Placental pericyte (primary cell): ENCODE measurements at places on chromosomes 7 and 10. TPM values are rescaled to one million over a fixed set of nuclear protein-coding genes. Genes with fewer than 3 reads are reported as not detected.

Gene CUBN
- total RNA-seq = 1.1 and 3.7 TPM in 2 replicates

Gene NAT16
- total RNA-seq = not detected in 2 replicates

Gene ZNF485
- 1.1 and 2.6 TPM in 2 replicates for total RNA-seq

Gene IKZF1
- not detected in 2 replicates for total RNA-seq

Gene BAMBI
- total RNA-seq = 11.3 and 280 TPM in 2 replicates

Gene PDE1C
- 0.22 and 2.0 TPM in 2 replicates for total RNA-seq

Gene ZNF273
- total RNA-seq = 0.88 and 4.6 TPM in 2 replicates

Gene NRP1
- total RNA-seq = 205 and 421 TPM in 2 replicates

Gene CNPY1
- total RNA-seq = not detected in 2 replicates

Gene GAD2
- total RNA-seq = not detected in 2 replicates

Gene TUBB8
- total RNA-seq = not detected in 2 replicates

Gene STMP1
- 11.2 and 20.8 TPM in 2 replicates for total RNA-seq

Gene PNLIPRP1
- not detected in 2 replicates for total RNA-seq

Gene HOXA5
- under 0.01 and 3.4 TPM in 2 replicates for total RNA-seq

Gene CAV2
- 37.9 and 183 TPM in 2 replicates for total RNA-seq

Gene C7orf33
- total RNA-seq = not detected in 2 replicates

Gene CDH23
- under 0.01 and 0.14 TPM in 2 replicates for total RNA-seq

Gene ELMO1
- 0.22 TPM in 1 of 2 replicates, not detected in the other for total RNA-seq

Gene GNAT3
- not detected in 2 replicates for total RNA-seq

Gene FKBP6
- not detected in 2 replicates for total RNA-seq

Gene C10orf53
- total RNA-seq = not detected in 2 replicates

Gene CCL24
- total RNA-seq = 0.44 TPM in 1 of 2 replicates, not detected in the other

Gene SPDYE16
- total RNA-seq = not detected in 2 replicates

Gene OR2A42
- total RNA-seq = not detected in 2 replicates

Gene AMPH
- total RNA-seq = 0.22 and 1.4 TPM in 2 replicates

Gene TAC1
- not detected in 2 replicates for total RNA-seq

Gene TLX1
- not detected in 2 replicates for total RNA-seq

Gene COL17A1
- total RNA-seq = under 0.01 and 1.1 TPM in 2 replicates

Gene METTL27
- total RNA-seq = 1.1 and 2.4 TPM in 2 replicates

Gene TFEC
- under 0.01 TPM in 1 of 2 replicates, not detected in the other for total RNA-seq

Gene ZNF365
- 0.88 and 7.0 TPM in 2 replicates for total RNA-seq

Gene DENND2A
- total RNA-seq = 0.44 and 18.0 TPM in 2 replicates

Gene DNAH11
- under 0.01 TPM in 1 of 2 replicates, not detected in the other for total RNA-seq

Gene GDF10
- not detected in 2 replicates for total RNA-seq

Gene EPO
- total RNA-seq = not detected in 2 replicates

Gene DPYSL4
- 3.9 and 5.7 TPM in 2 replicates for total RNA-seq

Gene HGF
- total RNA-seq = 282 and 285 TPM in 2 replicates

Gene RBP4
- total RNA-seq = 0.22 TPM in 1 of 2 replicates, not detected in the other

Gene DGKI
- 2.6 and 10.0 TPM in 2 replicates for total RNA-seq

Gene GRK5
- total RNA-seq = 33.9 and 52.8 TPM in 2 replicates

Gene ZFYVE27
- 24.9 and 31.6 TPM in 2 replicates for total RNA-seq

Gene CPXM2
- 0.22 and 0.72 TPM in 2 replicates for total RNA-seq

Gene GIMAP4
- 0.14 TPM in 1 of 2 replicates, not detected in the other for total RNA-seq

Gene IGF2BP3
- total RNA-seq = 88.4 and 180 TPM in 2 replicates

Gene HERC4
- 43.8 and 139 TPM in 2 replicates for total RNA-seq

Gene NEBL
- total RNA-seq = 0.22 TPM in 1 of 2 replicates, not detected in the other

Gene GATA3
- 0.29 TPM in 1 of 2 replicates, not detected in the other for total RNA-seq

Gene WDFY4
- under 0.01 TPM in 1 of 2 replicates, not detected in the other for total RNA-seq

Gene CRYGN
- not detected in 2 replicates for total RNA-seq

Gene PLXNA4
- under 0.01 and 1.9 TPM in 2 replicates for total RNA-seq

Gene AQP1
- 2.6 and 3.9 TPM in 2 replicates for total RNA-seq

Gene SBDS
- 71.3 and 105 TPM in 2 replicates for total RNA-seq

Gene HOXA13
- total RNA-seq = 4.0 and 6.8 TPM in 2 replicates

Gene HNRNPF
- 152 and 216 TPM in 2 replicates for total RNA-seq

Gene TSPAN13
- total RNA-seq = 15.5 and 46.8 TPM in 2 replicates

Gene ASB10
- not detected in 2 replicates for total RNA-seq

Gene KBTBD2
- 37.9 and 52.1 TPM in 2 replicates for total RNA-seq

Gene NXPH1
- total RNA-seq = not detected in 2 replicates

Gene AS3MT
- total RNA-seq = 0.43 and 0.88 TPM in 2 replicates
